Activated CD8-positive, alpha-beta T cell treated with anti-CD3 and anti-CD28 coated beads for 36 hours (primary cell): ENCODE measurements at places on chromosomes 1 and 21.

DNA sequence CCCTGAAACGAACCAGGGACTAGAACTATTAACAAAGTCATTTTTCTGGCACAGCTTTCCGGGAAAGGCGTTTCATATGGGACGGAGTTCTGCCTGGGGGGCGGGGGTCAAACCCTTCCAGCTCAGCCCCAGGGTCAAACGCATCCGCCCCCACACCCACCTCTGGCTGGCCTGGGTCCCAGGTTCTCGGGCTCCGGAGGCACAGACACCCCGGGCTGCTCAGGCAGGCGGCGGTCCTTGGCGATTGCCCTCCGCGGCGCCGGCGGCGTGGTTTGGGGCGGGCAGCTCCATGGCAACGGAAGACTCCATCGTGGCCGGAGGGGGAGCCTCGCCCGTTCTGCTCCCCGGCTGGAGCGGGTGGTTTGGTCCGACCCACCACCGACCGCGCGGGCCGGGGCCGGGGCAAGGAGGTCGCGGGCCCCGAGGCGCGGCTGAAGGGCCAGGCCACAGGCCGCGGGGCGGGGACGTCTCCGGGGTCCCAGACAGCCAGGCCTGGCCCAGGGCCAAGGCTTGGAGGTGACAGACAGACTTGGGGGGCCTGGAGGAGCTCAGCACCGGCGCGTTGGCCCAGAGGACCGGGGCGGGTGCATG, at the start of gene CFAP74:
Gene CFAP74 (minus strand): TSS at position 246 of the 591 bp plus-strand sequence. CDS start 12,830 bp downstream, outside the sequence.
- DNase-seq = peak; percentile 38
- no peak within 1 kb of the TSS for H3K4me3 ChIP-seq
- no peaks in the 10 kb centered on the region for H3K36me3 ChIP-seq
- H3K4me1 ChIP-seq = no peaks in the 10 kb centered on the region
- H3K27me3 ChIP-seq = peaks cover 34% of the 10 kb centered on the region
- no peak within 1 kb of the TSS for H3K27ac ChIP-seq

DNA sequence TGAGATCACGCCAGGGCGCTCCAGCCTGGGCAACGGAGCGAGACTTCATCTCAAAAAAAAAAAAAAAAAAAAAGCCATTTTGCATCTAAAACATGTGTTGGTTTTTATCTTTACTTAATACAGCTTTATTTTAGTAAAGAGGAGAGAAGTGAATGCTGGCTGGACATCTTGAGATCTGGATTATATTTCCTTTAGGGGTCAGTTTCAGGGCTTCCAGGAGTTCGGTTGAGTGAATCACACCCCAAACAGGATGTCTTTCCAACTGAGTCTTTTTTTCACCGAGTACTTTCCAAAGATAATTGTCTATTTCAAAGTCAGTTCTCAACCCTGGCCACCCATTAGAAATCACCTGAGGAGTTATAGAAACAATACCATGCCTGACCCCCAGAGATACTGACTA, 16.6 kb upstream of the IPP start:
- H3K4me3 ChIP-seq = no peak overlapping the region
- H3K27me3 ChIP-seq = peaks cover 3% of the 10 kb centered on the region
- no peak overlapping the region for H3K27ac ChIP-seq
- no peak for DNase-seq
- no peaks in the 10 kb centered on the region for H3K4me1 ChIP-seq
- H3K36me3 ChIP-seq = no peaks in the 10 kb centered on the region

GRCh38 chr1:15574741-15575140, 10.1 kb downstream of the AGMAT start:
- H3K27ac ChIP-seq = peak overlapping the region; percentile 58
- peaks cover 45% of the 10 kb centered on the region for H3K36me3 ChIP-seq
- H3K4me3 ChIP-seq = no peak overlapping the region
- no peaks in the 10 kb centered on the region for H3K27me3 ChIP-seq

GRCh38 chr1:229323885-229324553, 18.8 kb downstream of the CCSAP start:
- H3K4me3 ChIP-seq = no peak overlapping the region
- no peak overlapping the region for H3K27ac ChIP-seq
- no peak for DNase-seq
- peaks cover 15% of the 10 kb centered on the region for H3K4me1 ChIP-seq
- H3K27me3 ChIP-seq = no peaks in the 10 kb centered on the region
- peaks cover 33% of the 10 kb centered on the region for H3K36me3 ChIP-seq

DNA sequence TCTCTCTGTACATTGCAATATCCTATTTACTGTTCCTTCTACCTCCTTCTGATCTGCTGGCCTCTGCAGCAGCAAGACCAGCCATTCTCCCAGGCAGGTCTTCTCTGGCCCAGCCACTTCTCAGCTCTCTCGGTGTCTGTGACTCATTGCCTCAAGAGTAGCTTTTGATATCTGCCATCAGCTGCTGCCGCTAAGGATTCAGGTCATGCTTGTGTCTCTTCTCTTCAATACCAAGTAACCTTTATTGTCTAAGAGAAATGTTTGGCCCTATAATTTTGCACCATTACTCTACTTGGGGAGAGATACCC, 101.8 kb downstream of the TMEM53 start:
- no peaks in the 10 kb centered on the region for H3K36me3 ChIP-seq
- H3K4me1 ChIP-seq = no peaks in the 10 kb centered on the region
- no peak overlapping the region for H3K4me3 ChIP-seq

DNA sequence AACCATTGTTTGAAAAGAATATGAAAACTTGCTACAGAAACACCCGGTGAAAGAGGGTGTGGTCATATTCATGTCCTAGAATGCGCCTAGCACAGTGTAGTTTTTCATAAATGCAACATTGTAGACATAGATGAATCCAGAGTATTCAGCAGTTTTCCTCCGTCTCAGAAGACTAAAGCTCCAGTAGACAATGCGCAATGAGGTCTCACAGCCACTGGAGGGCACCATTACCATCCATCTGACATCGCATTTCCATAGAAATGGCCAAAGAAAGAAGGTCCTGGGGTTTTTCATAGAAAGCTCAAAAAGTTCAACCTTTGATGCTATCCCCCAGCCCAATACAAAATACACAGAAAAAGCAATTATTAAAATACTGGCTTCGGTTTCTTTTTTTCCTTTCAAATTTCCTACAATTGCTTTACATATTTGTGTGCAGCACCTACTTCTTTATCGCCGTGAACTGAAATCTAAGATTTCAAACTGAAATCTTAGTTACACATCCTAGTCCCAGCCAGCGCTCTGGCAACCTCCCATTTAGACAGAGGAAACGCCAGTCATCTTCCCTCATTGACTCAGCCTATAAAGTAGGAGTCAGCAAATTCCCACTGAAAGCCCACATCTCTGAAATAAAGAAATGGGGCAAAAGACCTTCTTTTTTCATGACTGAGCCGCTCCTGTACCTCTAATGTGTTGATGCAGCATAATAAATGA, 3.9 kb upstream of the CD58 start:
- no peak overlapping the region for H3K4me3 ChIP-seq
- H3K36me3 ChIP-seq = peaks cover 5% of the 10 kb centered on the region
- H3K27ac ChIP-seq = no peak overlapping the region
- H3K27me3 ChIP-seq = peaks cover 9% of the 10 kb centered on the region
- DNase-seq = peak; percentile 75

DNA sequence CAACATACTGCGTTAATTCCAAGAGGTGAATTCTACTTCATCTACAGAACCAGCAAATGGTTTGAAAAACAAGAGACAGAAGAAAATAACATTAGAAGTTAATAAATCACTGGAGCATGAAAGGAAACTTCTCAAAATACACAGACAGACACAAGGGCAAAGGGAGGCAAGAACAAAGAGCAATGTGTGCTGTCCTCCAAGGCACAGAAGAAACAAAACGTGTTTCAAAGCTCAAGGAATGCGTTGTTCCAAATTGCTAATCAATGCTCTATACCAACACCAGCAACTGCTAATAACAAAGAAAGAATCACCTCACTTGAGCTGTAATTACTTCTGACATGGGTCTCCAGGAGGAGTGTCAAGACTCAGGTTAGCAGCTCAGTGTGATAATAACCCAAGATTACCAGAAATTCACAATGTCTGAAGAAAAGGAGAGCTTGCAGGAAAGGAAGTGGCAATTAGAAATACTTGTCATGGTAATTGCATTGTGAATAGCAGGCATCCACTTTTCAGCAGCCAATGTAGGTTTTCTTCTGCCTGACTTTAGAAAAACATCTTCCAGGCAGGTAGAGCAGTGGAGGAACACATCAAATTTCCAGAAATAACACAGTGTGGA, 175.4 kb downstream of the SEC16B start:
- no peak for DNase-seq
- no peaks in the 10 kb centered on the region for H3K4me1 ChIP-seq
- H3K4me3 ChIP-seq = no peak overlapping the region
- no peak overlapping the region for H3K27ac ChIP-seq
- no peaks in the 10 kb centered on the region for H3K36me3 ChIP-seq

DNA sequence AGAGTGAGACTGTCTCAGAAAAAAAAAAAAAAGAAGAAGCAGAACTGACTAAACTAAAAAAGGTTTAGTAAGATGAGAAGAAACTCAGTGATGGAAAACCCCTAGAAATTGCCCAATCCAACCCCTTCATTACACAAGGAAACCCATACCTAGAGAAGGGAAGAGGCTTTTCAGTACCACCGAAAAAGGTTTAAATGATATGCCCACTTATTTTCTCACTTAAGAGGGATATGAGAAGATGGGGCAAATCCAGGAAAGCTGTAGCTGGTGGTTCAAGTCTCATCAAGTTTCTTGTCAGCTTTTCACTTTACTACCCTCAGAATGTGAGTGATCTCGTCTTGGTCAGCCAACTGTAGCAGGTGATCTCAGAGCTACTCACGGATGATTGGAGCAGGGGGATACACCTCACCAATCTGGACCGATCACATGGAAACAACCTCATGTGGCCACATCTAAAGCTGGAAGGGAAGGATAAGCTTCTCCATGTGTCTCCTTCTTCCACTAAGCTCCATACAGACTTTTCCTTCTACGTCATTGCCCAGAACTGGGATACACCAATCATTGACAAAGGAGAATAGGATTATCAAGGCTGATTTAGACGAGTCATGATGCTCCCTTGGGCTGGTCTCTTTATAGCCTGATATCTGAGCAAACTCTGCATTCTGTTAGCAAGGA, 126.7 kb upstream of the POU3F1 start:
- no peak overlapping the region for H3K27ac ChIP-seq
- no peaks in the 10 kb centered on the region for H3K36me3 ChIP-seq
- no peak overlapping the region for H3K4me3 ChIP-seq
- DNase-seq = no peak

- no peak overlapping the region for H3K27ac ChIP-seq
- H3K4me1 ChIP-seq = no peaks in the 10 kb centered on the region
- H3K4me3 ChIP-seq = no peak overlapping the region
- no peaks in the 10 kb centered on the region for H3K36me3 ChIP-seq
- peaks cover 2% of the 10 kb centered on the region for H3K27me3 ChIP-seq
- no peak for DNase-seq
These were observed 108.6 kb downstream of the SIK1 start for GRCh38 chr21:43318368-43318767.

GRCh38 chr1:110547017-110547416, 28.0 kb upstream of the KCNA10 start:
- DNase-seq = no peak
- peaks cover 6% of the 10 kb centered on the region for H3K27me3 ChIP-seq
- H3K4me1 ChIP-seq = no peaks in the 10 kb centered on the region
- no peak overlapping the region for H3K4me3 ChIP-seq
- H3K36me3 ChIP-seq = no peaks in the 10 kb centered on the region
- H3K27ac ChIP-seq = no peak overlapping the region

DNA sequence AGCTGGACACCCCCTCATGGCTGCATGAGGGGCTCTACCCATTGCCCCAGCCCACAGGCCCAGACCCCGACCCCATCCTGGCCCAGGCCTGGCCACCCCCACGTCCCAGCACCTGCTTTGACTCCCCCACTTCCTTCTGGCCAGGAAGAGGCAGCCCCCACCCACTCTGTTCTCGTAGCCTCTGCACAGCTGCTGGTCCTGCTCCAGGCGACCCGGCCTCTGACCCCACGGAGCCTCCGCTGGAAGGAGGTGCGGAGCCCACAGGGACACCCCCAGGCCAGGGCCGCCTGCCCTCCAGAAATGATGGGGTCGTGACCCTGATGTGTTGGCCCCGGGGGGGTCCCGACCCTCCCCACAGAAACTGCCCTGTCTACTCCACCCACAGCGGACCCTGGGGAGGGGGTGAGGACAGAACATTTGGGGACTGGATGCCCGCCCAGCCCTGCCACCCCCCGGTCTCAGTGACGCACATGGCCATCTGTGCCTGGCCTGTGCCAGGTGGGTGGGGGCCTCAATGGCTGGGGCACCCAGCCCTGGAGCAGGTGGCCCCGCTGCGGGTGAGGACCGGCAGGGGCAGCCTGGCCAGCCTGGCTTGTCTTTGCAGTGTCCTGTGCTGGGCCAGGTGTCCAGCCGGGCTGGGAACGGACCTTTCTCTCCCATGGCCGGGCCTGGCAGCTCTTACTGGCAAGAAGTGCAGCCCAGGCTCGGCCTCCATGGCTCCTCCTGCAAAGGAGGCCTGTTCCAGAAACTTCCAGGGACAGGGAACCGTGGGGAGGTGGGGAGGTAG, 78.6 kb downstream of the MORN1 start:
- no peak overlapping the region for H3K27ac ChIP-seq
- no peak for DNase-seq
- peaks cover 9% of the 10 kb centered on the region for H3K36me3 ChIP-seq
- H3K4me1 ChIP-seq = peaks cover 18% of the 10 kb centered on the region
- H3K27me3 ChIP-seq = no peaks in the 10 kb centered on the region

DNA sequence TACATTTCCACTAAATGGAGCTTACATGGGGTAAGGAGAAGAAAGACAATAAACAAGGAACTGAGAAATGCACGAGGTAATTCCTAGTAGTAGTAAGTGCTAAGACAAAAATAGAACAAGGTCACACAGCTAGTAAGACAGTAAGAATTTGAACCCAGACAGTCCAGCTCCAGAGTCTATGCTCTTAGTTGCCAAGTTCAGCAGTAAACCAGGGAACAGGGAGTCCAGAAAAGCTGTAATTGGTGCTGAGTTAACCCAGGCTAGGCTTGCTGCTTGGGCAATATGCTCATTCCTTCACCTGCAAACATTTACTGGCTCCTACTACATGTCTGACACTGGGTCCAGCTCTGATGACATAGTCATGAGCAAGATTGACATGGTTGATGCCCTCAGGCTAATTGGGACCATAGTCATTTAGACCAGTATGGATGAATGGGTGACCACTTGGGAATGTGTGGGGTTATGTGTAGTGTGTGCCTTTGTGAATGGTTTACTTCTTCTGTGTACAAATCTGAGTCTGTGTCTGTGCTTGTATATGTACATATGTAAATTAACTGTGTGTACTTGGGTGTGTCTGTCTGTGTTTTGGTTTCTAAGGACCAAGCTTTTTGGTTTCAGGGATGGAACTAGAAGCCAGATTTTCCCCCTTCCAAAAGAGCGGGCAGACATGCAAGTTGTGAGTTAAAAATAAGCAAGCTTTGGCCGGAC, 2.0 kb downstream of the GPX7 start:
- peaks cover 41% of the 10 kb centered on the region for H3K4me1 ChIP-seq
- H3K27me3 ChIP-seq = no peaks in the 10 kb centered on the region
- H3K4me3 ChIP-seq = peak overlapping the region; percentile 89
- H3K36me3 ChIP-seq = peaks cover 33% of the 10 kb centered on the region

- H3K27ac ChIP-seq = no peak overlapping the region
- DNase-seq = no peak
- no peak overlapping the region for H3K4me3 ChIP-seq
- H3K4me1 ChIP-seq = peaks cover 5% of the 10 kb centered on the region
These were observed 301.7 kb downstream of the GRIK1 start for GRCh38 chr21:29638138-29638537.
